ENCODE measurements at places on chromosomes 7 and 10. TPM values are rescaled to one million over a fixed set of nuclear protein-coding genes. Genes with fewer than 3 reads are reported as not detected.

The HOXA5 gene
- total RNA-seq = 8.0 TPM

The CPA4 gene
- total RNA-seq = 22.7 TPM

The ARHGAP22 gene
- 2.1 TPM for total RNA-seq

The BICC1 gene
- 11.8 TPM for total RNA-seq

The SCART1 gene
- total RNA-seq = 0.47 TPM

The BHLHA15 gene
- total RNA-seq = not detected
